ENCODE measurements at places on chromosomes 3 and 15.

DNA sequence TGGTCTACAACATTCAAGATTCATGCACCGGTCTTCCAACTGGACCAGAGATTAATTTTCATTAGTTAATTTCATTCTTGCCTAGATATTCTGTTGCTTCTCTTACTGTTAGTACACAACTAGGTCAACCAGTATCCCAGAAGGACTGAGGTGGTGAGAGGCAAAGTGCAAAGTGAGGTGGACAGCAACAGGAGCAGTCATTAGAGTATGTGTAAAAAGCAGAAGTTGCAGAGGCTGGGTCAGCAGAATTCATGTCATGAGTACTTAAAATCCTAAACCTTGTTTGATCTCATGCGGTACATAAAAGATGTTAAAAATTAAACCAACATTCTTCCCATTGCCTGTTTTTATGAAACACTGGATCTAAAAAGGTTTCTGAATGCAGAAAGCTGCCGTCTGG, 46.7 kb downstream of the PARP14 start:
- no peak for DNase-seq

DNA sequence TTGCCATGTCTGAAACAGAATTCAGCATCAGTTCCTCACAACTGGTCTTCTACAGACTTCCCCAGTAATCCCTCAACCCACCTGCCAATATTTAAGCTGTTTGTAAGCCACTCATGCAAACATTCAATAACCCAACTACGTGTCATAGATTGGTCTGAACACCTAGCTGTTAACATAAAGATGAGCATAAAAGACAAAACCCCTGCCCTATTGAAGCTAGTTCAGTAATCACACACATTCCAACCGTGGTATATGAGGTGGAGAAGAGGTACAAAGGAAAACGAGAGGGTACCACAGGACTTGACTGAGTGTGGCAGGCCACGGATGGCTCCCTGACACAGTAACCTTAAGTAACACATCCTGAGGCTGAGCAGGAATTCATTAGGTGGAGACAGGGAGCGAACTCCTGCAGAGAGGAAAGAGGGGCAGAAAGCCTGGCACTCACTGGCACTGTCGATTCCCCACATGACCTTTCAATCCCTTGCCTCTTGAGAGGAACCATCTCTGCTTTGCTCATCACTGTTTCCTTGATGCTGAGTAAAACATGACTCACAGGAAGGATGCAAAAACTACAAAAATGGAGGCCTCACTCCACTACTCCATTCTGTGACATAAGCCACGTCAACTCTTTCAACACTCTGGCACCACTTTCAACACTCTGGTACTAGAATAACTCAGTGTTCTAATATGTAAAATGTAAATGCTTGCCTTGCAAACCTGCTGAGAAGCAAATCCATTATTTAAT, 31.3 kb downstream of the RPN1 start:
- no peak for DNase-seq

GRCh38 chr15:66477011-66477410, 20.6 kb downstream of the SNAPC5 start:
- no peak for DNase-seq

GRCh38 chr15:101652786-101653430, 727 bp upstream of the TM2D3 start:
- no peak for DNase-seq
